ENCODE measurements at places on chromosomes 12 and 14. TPM values are rescaled to one million over a fixed set of nuclear protein-coding genes. Genes with fewer than 3 reads are reported as not detected.

Gene HSPA2
- 9.9 TPM for total RNA-seq

Gene PELI2
- total RNA-seq: 29.2 TPM

Gene ARHGEF40
- 24.7 TPM for total RNA-seq

Gene MORN3
- 0.77 TPM for total RNA-seq

Gene PKP2
- under 0.01 TPM for total RNA-seq

Measured in fibroblast of lung (primary cell).